Panc1 (cell line): ENCODE measurements at places on chromosomes 7 and 10. TPM values are rescaled to one million over a fixed set of nuclear protein-coding genes. Genes with fewer than 3 reads are reported as not detected.

DNA sequence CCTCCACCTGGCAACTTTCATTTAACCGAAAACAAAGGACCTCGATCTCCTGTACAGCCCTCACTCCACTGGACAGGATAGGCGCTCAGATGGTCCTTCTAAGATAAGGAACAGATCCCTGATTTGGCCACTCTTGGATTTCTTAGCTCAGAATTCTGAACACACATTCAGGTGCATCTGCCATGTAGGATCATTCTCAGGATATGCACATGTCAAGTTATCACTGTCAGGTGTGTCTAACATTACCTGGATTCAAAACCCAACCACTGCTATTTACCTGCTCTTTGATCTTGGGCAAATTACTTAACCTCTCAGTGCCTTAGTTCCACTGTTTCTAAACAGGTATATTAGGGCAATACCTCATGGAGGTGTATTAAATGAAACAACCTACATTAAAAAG, 12.2 kb upstream of the ADD3 start:
- no peak for DNase-seq

GRCh38 chr7:23443974-23444373, 26.3 kb downstream of the IGF2BP3 start:
- no peak for DNase-seq

- DNase-seq = no peak
These were observed 118.7 kb downstream of the RALA start for GRCh38 chr7:39741942-39742623.

- DNase-seq = no peak
These were observed 9.1 kb downstream of the BTBD16 start for GRCh38 chr10:122280156-122280555.

DNA sequence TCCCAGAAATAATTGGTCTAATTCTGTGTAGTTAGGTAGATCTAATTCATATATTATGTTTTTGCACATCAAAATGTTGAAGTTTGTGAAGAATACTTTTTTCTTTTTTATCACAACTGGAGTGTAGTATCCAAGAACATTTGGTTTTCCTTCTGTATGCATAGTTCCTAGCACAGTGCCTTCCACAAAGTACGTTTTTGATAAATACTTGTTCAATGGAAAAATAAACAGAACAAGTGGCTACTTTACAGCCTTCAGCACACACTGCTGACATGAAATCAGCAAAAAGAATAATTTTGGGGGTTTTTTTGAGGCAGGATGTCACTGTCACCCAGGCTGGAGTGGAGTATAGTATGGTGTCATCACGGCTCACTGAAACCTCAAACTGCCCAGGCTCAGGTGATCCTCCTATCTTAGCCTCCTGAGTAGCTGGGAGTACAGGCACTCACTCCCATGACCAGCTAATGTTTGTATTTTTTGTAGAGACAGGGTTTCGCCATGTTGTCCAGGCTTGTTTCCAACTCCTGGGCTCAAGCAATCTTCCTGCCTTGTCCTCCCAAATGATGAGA, 27.9 kb downstream of the TARP start:
- DNase-seq = no peak

DNA sequence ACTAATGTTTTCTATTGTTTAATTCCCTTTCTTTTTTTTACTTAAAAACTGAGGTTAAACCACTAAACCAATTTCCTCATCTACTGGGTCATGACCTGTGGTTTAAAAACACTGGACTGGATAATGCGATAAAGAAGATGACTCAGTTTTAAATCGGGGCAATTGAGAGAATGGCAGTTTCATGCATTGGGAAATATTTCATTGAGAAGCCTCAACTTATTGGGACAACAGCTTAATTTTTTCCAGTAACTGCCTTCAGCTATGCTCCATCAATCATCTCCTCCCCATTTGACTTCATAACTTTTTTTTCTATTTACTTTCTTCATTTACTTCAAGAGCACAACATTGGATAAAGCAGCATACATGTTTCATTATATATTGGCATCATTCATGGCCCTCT, 61.8 kb upstream of the MET start:
- no peak for DNase-seq

GRCh38 chr7:152435384-152436110, at the start of gene KMT2C:
TSS of gene KMT2C (minus strand) at chr7:152436003. CDS start at chr7:152435786, 217 bp downstream.
- DNase-seq = no peak

DNA sequence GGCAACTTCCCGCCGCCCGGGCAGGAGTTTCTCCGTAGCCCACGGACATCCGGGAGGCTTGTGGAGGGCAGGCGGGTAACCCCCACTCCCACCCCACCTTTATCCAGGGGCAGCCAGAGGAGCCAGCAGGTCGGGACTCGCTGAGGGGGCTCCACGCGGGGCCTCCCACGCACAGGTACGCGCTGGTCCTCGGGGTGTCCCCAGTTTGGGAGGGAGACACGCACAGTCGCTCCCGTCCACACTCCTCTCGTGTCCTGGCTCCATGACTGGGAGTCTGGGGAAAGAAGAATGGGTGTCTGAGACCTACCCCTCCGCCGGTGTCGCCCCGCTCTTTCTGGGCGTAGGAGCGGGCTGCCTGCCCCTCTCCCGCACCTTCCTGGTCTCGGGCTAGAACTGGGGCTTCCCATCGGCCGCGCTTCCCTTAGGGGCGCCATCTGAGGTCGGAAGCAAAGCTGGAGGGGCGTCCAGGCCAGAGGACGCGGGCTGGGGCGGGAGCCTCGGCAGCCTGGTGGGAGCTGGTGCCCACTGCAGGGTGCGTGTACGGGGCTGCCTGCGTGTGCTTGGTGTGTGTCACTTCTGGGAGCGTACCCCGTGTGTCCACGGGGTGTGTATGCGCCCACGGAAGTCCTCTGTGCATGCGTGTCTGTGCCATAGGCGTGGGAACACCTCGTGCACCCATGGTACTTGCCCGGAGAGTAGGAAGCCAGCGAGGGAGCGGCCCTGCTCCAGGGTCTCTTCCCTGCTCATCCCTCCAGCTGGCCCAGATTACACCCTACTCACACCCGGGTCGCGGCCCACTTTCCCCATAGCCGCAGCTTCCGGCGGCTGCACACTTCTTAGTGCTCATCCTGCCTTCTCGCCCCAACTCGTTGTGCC, 73.0 kb upstream of the LEP start:
- no peak for DNase-seq

DNA sequence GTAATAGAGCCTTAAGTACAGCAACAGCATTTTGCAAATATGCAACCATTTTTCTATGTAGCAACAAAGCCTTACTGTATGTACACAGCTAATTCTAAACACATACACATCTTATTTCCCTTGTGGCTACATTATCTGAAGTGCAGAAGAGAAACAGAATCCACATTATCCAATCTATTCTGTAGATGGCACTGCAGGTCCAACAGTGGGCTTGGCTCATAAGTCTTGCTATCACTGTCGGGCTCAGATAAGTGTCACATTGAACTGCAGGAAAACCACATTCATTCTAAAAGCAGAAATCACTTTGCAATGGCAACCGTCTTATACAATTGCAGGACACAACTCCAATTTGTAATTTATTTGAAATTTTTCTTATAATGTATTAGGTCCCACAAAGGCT, 109.8 kb upstream of the NOBOX start:
- peak; percentile 13 for DNase-seq

- DNase-seq = no peak
These were observed 1.3 kb downstream of the VSIR start for GRCh38 chr10:71771821-71772617.

DNA sequence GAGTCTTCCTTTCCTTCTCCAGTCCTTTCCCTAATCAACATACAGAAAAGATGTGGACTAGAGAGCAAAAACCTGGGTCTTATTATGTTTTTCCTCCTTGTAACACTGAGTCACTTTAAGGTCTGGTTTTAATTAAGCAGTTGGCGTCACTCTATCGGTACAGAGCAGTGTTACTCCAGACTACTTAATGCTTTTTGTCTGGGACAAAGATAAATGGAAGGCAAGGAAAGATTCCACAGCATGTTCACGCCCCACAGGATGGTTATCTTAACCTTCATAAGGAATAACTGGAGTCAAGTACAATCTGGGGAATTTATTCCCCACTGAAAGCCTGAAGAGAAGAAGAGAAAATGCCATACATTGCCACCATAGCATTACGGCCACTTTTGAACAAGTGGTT, 145.7 kb downstream of the ELAPOR2 start:
- no peak for DNase-seq

GRCh38 chr10:45453639-45454255, 79.7 kb downstream of the ALOX5 start:
- no peak for DNase-seq

GRCh38 chr10:71277914-71278665, 41.0 kb upstream of the SLC29A3 start:
- no peak for DNase-seq

GRCh38 chr7:94436700-94437099, 42.0 kb downstream of the COL1A2 start:
- DNase-seq = no peak

- no peak for DNase-seq
These were observed 19.2 kb downstream of the OGDHL start for GRCh38 chr10:49742683-49743463.

- DNase-seq = no peak
These were observed 157.0 kb downstream of the DNAJB6 start for GRCh38 chr7:157493776-157494175.

GRCh38 chr7:65946904-65947303, 35.1 kb downstream of the GUSB start:
- peak; percentile 30 for DNase-seq

GRCh38 chr10:21134645-21135022, 237.5 kb upstream of the NEBL start:
- DNase-seq = no peak

GRCh38 chr7:158386355-158386618, 201.3 kb downstream of the PTPRN2 start:
- no peak for DNase-seq

- no peak for DNase-seq
These were observed 2.4 kb upstream of the VDAC2 start for GRCh38 chr10:75208181-75208580.

- no peak for DNase-seq
These were observed 135.4 kb downstream of the MYOF start for GRCh38 chr10:93346694-93347093.

- no peak for DNase-seq
These were observed 8.4 kb upstream of the GBX1 start for GRCh38 chr7:151175793-151176311.

Gene RASSF4
- 13.9 TPM for total RNA-seq

Gene WNT2
- not detected for total RNA-seq

Gene RTKN2
- 21.3 TPM for total RNA-seq

Gene LIPN
- total RNA-seq = not detected

Gene NPS
- total RNA-seq = not detected

Gene CTAGE8
- 5.2 TPM for total RNA-seq

Gene SLC18A3
- total RNA-seq = not detected

Gene TBC1D12
- total RNA-seq = 23.7 TPM
